ENCODE measurements at places on chromosomes 11 and 22.

DNA sequence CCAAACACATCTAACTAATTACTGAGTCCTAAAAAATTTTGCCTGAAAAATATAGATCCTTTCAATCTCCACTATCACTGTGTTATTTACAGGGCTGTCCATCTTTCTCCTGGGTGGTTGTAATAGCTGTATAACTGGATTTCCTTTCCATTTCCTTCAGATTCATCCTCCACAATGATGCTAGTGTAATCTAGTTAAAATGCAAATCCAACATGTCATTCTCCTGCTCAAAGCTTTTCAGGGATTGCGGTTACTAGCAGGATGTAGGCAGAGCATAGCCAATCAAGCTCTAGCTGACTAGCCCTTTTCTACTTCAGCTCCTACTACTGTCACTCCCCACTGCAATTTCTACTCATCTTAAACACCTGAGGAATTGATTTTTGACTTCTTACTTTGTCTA, 283.0 kb downstream of the RAB38 start:
- DNase-seq, result no peak

- DNase-seq, result no peak
Measured at GRCh38 chr11:128180441-128181087, 406.8 kb downstream of the ETS1 start.

DNA sequence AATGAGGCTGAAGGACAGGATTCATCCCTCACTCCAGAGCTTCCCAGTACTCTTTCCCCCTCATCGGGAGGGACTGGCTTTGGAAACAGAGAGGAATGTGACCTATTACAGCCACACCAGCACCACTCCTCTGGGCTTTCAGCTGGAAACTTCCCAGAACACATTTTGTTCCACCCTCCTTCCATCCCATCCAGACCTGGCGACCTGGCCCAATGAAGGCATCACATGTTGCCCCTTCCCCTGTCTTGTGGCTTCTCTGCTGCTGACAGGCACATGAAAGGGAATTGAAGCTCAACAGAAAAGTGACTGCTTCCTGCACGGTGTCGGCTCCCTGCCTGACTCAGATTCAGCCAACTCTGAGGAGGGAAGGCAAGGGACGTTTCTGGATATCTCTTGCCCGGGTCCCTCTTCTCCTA, 19.1 kb downstream of the IRAG1 start:
- DNase-seq, result no peak

- no peak for DNase-seq
Measured at GRCh38 chr11:98568013-98568412, 452.7 kb upstream of the CNTN5 start.

GRCh38 chr11:72815110-72815618, 953 bp downstream of the ATG16L2 start:
- DNase-seq, result no peak

DNA sequence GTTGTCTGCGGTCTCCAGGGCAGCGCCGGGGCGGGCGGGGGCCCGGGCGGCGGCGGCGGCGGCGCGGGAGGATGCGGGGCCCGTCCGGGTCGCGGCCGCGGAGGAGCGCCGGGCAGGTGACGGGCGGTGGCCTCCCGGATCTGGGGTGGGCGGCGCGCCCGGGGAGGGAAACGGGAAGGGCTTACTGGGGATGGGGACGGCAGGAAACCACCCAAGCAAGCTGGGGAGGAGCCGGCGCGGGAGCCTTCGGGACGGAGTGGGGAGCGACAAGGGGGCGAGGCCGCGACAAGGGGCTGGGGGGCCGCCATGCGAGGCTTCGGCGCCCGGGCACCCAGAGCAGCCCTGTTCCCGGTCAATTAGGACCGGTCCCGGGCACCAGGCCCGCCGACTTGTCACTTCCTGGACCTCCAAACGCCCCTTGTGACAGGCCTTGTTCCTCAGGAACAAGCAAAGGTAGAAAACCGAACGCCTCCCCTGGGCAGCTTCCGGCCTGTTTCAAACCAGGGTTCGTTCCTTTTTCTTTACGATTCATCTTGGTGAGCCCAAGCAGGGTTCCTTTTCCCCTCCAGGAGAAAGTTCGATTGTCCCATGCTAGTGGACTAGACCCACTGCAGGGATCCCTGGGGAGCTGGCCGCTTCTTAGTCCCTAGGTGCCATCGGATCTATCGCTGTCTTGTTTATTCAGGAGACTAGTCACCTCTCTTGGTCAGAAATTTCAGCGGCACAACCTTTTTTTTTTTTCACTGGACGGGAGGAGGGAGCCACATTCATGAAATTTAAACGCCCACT, 492 bp downstream of the JHY start:
- no peak for DNase-seq

GRCh38 chr11:79461144-79461543, 20.3 kb upstream of the TENM4 start:
- peak; percentile 44 for DNase-seq

GRCh38 chr22:49685686-49686085, 142.0 kb downstream of the BRD1 start:
- DNase-seq, result no peak

DNA sequence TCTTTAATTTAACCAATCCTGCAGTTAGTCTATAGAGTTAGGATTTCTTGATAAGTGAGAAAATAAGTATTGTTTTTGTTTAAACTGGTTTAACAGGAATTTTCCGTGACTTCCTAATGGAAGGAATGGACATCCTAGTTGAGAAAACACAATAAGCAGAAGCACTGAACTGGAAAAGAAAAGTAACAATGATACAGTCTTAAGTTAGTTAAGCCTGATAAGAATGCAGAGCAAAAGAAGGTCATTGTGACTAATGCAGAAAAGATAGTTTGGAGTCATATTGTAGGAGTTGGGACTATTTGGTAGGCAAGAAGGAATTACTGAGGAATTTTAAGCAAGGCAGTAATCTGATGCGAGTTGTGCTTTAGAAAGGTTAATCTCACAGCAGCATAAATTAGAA, 11.7 kb downstream of the RNF141 start:
- no peak for DNase-seq

DNA sequence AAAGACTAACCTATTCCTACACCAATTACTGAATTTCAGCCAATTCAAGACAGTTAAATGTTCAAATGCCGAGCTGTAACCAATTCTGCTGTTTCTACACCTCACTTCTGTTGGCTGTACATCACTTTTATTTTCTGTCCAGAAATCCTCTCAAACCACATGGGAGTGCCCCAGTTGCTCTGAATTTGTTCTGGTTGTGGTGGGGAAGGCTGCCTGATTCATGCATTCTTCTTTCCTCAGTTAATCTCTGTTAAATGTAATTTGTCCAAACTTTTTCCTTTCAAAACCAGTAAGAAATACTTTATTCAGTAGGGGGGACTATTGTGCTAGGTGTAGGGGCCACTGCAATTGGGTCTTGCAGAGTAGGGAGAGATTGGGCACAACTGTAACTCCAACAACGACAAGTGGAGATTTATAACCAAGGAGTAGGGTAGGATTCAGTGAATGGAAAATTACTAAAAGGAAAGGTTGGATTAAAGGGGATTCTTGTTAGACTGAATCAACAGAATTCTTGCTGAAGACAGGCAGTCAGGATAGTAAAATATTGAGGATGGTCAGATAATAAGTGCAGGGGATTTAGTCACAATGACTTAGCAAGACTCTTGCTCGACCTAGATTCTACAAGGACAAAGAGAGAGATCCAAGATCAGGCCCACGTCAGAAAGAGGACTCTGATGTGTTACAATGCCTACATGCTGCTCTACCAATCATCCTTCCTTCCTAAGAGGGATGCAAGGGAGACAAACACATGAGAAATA, 593.5 kb upstream of the FAT3 start:
- no peak for DNase-seq

GRCh38 chr11:31958076-31958735, 132.7 kb upstream of the RCN1 start:
- peak; percentile 68 for DNase-seq

- no peak for DNase-seq
Measured at GRCh38 chr22:20131859-20132685, 468 bp downstream of the ZDHHC8 start.

DNA sequence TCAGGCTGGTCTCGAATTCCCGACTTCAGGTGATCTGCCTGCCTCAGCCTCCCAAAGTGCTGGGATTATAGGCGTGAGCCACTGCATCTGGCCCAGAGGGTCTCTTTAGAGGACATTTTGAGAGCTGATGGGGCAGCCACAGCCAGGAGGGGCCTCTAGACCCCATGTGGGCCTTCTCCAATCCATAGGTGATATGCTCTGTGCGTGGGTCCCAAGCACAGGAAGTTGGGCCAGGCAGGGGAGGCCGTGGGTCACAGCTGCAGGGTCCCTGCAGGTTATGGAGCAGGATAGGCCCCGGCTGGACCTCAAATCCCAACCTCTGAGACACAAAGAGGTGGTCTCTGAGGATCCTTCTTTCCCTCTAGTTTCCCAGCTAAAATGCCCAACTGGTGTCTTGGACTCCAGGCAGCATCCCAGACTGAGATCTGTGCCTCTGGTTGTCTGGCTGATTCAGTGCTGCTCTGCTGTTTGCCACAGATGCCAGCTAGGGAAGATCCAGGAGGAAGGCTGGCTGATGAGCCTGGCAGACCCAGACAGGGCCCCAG, 1.5 kb downstream of the LRRC75B start:
- no peak for DNase-seq
